ENCODE measurements at places on chromosomes 2 and 18.
A peak's percentile ranks its signal among the peaks of the same experiment; 100 is the strongest.

DNA sequence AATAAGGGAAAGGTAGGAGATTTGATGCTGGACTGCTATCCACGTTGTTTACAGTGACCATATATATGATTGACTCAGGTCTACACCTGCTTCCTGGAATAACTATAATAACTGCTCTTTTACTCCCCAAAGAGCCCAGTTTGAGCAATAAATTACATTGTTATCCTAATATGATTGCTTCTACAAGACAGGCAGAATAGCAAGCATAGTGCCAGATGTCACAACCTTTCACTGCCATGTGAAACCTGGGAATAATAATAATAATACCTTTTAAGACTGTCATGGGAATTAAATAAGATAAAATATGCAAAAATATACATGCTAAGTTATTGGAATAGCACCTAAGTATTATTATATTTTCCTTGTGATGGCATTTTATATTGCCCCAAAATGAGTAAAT is 298.7 kb downstream of the GALNT13 start:
- no peak for DNase-seq

GRCh38 chr2:61018798-61019197 is 743 bp upstream of the PUS10 start:
- DNase-seq: no peak

DNA sequence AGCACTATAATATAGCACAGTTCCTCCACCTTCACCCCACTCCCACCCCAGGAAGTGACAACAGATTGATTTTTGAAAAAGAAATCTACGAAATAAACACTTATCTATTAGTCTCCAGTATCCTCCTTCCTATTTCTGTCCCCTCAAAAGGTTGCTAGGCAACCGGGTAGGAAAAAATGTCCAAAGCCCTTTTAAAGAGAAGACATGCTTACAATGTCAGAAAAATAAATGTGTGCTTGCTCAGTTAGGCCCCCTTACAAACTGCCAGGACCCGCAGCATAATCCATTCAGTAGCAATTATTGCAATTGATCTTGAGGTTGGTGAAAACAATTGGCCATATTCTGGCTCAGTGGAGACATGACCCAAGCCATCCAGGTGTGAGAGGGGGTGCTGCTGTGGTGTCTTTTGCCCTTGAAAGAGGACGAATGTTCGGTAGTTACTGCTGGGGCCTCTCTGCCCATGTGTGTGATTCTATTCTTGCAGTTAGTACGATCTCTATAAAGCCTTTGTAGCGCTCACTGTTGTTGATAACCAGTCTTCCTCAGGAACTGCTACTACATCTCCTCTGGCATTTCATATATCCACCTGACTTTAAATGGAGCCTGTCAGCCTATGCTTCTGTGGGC is 144.3 kb downstream of the MYO3B start:
- no peak for DNase-seq

DNA sequence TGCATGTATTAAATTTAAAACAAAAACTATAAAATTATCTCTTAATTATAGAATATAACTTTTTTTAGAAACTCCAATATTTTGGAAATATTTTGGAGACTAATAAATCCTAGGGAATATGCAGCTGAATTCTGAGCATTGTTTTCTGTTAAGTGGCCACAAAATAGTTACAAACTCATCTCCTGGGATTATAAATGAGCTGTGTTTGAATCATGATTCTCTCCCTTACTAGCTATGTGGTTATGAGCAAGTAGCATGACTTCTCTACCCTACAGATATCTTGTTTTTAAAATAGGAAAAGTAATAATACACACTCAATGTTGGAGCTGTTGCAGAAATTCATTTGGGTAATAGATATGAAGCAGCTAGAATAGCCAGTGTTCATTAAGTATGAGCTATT is 137.9 kb upstream of the ITGA4 start:
- no peak for DNase-seq

GRCh38 chr2:62934517-62934916 is 116.1 kb upstream of the OTX1 start:
- DNase-seq: no peak

GRCh38 chr2:239621611-239622010 is 220.8 kb upstream of the HDAC4 start:
- DNase-seq: no peak

- DNase-seq: no peak
Measured at GRCh38 chr2:8575038-8575833, 106.6 kb upstream of the ID2 start.

GRCh38 chr2:45808294-45808800 is 156.9 kb downstream of the PRKCE start:
- no peak for DNase-seq

DNA sequence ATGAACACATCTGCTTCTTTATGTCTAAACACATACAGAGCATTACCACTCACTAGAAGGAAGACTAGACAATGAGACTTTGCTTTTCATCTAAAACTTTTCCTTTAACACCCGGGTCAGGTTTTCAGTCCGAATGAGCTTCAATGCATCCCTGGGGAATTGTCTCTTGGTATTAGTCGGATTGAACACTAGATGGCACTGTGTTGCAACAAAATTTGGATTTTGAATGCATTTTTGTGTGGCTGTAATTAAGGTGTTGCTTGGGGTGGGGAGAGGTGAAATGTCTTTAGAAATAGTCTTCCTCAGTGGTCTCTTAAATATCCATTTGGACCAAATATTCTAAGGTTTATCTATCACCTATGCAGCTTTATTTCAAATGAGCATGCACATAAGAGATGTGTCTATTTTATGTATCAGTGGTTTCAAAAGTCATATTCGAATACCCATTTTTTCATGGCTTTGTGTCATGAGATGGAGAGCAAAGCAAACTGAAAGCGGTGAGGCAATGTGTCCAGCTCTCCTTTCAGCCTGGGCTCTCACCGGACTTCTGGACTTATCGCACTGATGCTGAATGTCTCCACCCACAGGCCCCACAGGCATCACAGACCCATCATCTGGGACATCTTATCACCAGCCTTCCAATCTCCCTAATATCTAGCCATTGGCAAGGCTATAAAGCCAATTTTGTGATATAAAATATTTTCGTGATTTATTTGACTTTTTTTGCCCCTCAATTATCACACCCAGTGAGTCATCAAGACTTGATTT is 510.3 kb downstream of the RNF144A start:
- peak; percentile 49 for DNase-seq

DNA sequence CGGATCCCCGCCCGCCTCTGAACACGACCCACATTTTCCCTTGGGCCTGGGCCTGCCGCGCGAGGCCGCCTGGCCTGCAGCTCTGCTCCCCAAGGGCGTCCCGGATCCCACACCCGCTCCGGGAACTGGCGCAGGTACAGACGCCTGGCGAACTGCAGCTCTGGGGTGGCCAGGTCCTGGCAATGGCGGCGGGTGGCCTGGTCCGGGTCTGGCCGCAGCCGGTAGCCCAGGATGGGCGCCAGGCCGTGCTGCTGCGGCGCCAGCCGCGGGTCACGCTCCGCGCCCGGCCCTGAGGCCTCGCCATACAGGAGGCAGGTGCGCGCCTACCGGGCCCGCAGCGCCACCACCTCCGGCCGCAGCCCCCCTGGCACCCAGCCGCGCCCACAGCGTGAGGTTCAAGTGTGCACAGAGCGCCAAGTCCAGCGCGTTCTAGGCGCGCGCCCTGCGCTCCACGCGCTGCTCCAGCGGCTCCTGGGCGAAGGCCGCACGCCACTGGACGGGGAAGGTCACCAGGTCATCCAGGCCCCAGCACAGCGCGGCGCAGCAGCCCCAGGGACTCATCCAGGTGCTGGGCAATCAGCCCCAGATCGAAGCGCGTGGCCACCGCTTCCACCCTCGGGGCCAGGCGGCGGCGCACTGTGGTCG is 9.5 kb downstream of the AQP12A start:
- DNase-seq: no peak

DNA sequence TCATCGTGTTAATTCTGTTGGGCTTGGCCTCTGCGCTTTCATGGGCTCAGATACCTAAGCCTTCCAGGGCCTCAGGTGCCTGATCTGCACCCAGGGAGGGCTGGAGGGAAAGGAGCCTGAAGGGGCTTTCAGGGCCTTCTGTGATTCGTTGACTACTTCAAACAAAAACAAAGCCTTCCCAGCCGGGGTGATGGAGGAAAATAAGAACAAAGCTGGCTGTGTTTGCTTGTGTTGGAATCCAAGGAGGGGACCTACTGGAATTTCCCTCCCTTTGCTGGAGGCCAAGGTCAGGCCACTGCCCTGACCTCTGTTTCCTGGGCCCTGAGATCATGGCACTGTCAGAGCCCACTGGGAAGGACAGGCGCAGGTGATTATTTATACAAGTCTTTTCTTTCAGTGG is 135.3 kb downstream of the KLHL29 start:
- no peak for DNase-seq

- no peak for DNase-seq
Measured at GRCh38 chr2:235679471-235679870, 185.6 kb downstream of the AGAP1 start.

GRCh38 chr18:3401669-3402620 is 48.0 kb upstream of the TGIF1 start:
- DNase-seq: no peak

DNA sequence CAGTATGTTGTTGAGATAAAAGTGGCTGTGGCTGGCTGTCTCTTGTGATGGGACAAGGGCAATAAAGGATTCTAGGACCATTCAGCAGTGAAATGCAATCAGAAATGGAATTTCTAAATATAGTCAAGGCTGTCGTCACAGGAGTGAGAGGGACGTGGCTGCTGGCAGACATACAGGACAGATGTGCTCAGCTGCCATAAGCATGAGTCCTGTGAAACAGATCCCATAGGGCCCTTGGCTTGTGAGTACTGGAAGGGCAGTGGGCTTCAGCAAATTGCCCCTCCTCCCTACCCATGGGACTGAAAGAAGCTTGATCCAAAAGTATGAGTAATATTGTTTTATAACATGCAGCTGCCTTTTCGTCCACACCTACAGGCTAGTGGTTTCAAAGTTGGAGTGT is 4.2 kb upstream of the CNNM3 start:
- no peak for DNase-seq

DNA sequence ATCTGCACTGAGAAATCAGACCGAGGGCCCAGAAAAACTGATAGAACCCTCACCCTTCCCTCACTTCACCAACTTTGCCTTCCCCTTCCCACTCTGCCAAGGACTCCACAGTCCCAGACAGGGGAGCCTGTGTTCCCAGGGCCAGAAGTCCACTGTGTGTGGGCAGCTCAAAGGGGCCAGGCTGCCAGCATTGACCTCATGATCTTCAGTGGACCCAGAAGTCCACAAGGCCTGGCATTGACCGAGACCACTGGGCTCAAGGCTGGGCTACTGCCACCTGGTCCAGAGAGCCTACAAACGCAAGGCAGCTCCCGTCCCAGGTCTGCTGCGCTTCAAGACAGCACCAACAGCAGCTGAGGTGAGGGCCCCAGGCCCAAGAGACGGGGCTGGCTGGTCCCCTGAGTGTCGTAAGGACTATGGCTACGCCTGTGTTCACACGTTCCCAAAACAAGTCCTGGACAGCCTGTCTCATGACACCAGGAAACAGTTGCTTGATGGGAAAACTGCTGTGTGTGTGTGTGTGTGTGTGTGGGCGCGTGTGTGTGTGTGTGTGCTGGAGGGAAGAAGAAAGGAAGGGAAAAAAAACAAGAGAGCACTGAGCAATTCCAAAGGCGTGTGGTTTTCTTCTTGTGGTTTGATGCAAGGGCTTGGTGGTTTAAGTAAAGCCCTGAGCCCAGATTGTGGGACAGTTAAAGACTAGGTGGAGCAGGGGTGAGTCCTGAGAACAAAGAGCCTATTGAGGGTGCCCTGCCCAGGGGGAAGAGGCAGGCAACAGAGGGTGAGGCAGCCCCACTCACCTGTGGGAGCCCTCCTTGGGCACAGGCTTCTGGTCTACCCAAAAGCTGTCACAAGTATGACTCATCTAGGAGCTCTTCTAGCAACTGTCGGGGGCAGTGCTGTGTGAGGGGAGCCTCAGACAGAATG is 46.6 kb upstream of the ZBTB7C start:
- DNase-seq: peak; percentile 68

DNA sequence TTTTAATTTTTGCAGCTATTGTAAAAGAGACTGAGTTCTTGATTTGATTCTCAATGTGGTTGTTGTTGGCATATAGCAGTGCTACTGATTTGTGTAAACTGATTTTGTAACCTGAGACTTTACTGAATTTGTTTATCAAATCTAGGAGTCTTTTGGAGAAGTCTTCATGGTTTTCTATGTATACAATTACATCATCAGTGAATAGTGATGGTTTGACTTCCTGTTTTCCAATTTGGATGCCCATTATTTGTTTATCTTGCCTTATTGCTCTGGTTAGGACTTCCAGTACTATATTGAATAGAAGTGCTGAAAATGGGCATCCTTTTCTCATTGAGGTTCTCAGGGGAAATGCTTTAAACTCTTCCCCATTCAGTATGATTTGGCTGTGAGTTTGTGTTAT is 99.7 kb downstream of the GULP1 start:
- no peak for DNase-seq

DNA sequence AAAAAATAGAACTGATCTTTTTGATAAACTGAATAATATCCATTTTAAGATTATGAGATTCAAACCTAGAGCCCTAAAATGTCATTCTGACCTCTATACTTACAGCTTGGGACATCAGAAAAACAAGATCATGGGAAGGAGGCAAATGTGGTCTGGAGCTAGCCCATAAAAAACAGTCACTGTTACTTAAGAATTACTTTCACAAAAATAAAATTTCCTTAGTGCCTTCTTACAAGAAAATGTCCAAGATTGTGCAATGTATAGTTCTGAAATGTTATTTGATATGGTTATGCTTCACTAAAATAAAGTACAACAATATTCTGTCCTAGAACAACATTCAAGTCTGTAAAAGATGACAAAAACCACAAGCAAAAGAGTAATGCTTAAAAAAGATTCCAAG is 247.6 kb downstream of the DYM start:
- no peak for DNase-seq

GRCh38 chr18:4224031-4224704 is 230.9 kb downstream of the DLGAP1 start:
- no peak for DNase-seq

- DNase-seq: peak; percentile 94
Measured at GRCh38 chr2:217685255-217685605, 317.6 kb downstream of the TNS1 start.

DNA sequence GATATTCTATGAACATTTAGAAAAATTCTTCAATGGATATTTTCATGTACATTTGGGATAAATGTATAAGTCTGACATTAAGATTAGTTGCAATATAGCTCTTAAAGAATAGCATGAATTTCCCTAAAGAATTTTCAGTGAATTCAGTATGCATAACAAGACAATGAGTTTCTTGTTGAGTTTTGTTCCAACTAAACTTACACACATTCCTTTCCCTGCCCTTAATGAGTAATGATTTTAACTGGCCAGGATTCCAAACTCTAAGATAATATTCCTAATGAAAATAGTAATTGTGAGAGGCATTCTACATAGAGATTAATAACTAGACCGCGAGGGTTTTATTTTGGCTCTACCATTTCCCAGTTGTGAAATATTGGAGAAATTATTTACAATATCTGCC is 390.3 kb upstream of the GALNT5 start:
- DNase-seq: no peak

- no peak for DNase-seq
Measured at GRCh38 chr2:177398290-177398683, 5.7 kb downstream of the AGPS start.

DNA sequence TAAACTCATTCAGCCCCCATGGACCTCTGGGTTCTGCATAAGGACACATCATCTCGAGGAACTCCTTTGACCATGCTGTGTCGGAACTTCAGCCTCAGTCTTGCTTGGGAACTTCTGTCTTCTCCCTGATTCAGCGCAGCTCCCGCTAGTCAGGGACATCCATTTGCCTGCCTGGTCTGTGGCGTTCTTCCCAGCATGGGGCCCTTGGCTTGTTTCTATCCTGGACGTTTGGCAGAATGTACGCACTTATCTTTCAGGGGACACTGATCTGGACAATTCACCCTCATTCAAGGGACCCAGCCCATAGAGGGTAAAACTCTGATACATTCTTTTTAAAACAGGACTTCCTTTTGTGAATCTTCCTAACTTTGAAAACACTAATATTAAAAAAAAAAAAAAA is 75.8 kb upstream of the WIPF1 start:
- DNase-seq: no peak
